ENCODE measurements at places on chromosomes 7 and 10.
A peak's percentile ranks its signal among the peaks of the same experiment; 100 is the strongest.

- DNase-seq: no peak
Observed at GRCh38 chr7:33885290-33886148, 19.8 kb upstream of the BMPER start.

DNA sequence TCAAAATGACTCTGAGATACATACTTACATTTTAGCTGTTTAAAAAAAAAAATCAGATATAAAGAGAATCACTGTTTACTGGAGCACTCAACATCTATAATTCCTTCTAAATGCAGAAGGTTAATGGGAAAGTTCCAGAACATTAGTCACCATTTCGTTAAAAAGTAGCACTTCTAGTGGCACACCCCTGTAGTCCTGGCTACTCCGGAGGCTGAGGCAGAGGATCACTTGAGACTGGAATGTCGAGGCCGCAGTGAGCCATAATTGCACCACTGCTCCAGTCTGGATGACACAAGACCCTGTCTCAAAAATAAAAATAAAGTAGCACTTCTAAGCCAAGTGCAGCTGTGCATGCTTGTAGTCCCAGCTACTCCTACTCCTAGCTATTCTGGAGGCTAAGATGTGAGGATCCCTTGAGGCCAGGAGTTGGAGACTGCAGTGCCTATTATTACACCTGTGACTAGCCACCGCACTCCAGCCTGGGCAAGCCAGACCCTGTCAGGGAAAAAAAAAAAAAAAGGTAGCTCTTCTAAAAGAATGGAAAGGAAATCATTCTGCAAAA, 2.2 kb downstream of the FGFBP3 start:
- DNase-seq: no peak

DNA sequence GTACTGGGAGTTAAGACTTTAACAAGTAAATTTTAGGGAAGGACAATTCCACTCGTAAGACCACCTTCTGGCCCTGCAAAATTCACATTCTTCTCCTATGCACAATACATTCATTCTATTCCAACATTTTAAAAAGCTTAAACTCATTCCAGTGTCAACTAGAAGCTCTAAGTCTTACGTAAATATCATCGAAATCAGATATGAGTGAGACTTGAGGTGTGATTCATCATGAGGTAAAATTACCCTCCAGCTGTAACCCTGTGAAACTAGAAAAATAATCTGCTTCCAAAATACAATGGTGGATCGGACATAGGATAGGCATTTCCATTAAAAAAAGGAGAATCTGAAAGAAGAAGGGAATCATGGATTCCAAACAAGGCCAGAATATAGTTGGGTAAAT, 370.3 kb downstream of the CDC14C start:
- no peak for DNase-seq

DNA sequence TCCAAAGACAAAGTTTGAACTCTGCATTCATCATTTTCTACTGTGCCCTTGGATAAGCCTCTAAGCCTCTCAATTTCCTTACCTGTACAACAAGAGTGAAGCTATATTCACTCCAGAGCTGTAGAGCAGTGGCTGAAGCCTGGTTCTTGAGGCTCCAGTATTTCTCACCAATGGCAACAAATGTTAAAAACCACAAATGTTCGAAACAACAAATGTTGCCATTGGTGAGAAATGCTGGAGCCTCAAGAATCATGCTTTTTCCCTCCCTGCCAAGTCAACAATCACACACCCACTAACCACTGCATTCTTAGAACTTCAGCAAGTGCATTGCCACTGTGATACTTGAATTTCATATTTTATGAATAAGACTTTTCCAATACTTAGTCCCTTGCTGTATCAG, 237.9 kb downstream of the TMEM26 start:
- DNase-seq: no peak

DNA sequence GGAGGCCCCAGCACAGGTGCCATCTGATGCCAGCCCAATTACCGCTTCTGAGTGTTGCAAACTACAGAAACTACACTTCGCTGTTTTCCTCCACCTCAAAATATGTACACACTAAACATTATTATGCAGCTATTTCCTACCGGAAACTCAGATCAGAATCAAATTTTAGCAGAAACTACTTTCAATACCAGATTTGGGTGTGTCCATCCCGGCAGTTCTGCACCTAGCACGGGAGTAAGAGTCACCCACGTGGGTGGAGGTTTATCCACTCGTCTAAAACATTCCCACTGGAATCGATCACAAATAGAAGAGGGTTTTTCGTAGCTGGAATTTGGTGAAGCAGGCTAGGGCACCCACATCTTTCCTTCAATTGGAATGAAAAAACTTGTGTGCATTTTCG, 214.4 kb upstream of the PRKCQ start:
- DNase-seq: no peak

GRCh38 chr7:135536150-135536549, 21.6 kb upstream of the NUP205 start:
- no peak for DNase-seq

- no peak for DNase-seq
Observed at GRCh38 chr7:103636153-103636552, 190.1 kb upstream of the SLC26A5 start.

DNA sequence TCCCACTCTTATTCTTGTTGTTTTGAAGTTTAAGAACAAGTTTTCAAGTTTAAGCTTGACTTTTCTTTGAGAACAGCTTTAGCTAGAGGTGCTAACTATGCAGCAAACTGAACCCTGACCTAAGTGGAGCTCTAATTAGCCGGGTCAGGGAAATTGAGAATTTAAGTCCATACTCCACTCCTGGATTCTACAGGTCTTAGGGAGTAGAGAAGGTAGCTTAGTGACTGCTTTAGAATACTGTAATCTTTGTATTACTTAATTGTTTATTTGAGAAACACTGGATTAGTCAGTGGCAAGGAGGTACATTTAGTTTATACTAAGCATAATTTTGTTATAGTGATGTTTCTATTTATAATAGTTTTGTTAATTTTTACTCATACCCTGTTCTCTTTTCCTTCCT, 74.6 kb upstream of the STRIP2 start:
- DNase-seq: no peak

DNA sequence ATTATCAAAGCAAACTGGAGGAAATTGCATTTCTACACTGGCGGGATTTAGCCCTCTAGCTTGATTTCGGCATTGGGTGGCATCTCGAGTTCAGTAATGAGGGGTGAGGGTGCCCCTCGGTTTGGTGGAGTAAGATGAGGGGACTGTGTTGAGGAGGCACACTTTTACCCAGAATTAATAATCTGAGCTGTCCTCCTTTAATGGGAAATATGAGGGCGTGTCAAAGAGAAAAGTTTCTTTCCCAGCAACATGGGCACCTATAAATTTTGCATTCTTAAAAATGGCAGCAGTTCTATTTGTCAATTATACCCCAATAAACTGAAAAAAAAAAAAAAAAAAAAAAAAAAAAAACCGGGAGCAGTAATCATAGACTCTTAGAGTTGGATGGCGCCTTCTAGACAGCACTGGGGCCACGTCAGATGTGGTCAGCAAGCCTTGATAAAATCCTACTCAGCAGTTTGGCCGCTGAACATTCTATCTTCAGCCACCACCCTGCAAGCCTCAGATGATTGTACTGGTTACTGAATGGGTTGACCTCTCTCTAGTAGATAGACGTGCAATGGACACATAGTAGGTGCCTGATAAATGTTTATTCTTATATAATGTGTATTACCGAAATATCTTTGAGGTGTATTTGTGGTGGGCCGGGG, 931 bp downstream of the PAPSS2 start:
- no peak for DNase-seq

GRCh38 chr7:65554-65953, 126.8 kb upstream of the FAM20C start:
- no peak for DNase-seq

- DNase-seq: no peak
Observed at GRCh38 chr7:17994079-17994850, 33.4 kb downstream of the PRPS1L1 start.

DNA sequence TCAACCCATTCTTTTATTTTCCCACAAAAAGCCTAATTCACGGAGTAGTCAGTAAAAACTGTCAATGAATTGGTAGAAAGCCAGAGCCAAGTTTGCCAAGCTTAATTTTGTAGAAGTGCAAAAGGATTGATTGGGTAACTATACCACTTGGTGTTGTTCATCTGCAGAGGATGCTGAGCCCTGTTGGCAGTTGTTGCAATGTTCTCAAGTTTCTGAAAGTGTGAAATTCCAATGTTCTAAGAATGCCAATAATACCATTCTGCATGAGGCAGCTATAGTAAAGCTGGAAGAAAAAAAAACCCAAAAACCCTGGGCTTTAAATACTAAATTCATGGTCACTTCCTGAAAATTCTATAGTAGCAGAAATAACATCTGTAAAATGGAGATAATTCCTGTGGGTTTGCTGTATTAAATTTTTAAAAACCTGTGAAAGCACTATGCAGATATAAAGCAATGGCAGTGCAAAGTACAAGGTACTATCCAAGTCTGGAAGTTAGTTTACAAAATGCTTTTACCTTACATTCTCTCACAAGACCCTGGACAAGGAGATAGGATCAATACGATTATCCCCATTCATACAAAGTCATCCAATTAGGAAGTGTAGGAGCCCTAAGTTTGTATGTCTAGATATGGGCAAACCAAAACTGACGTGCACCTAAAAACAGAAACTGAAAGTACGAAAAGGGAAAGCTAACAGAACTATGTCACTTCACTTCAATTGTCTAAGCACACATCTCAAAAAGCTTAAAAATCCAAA, 6.0 kb upstream of the PON1 start:
- DNase-seq: no peak

DNA sequence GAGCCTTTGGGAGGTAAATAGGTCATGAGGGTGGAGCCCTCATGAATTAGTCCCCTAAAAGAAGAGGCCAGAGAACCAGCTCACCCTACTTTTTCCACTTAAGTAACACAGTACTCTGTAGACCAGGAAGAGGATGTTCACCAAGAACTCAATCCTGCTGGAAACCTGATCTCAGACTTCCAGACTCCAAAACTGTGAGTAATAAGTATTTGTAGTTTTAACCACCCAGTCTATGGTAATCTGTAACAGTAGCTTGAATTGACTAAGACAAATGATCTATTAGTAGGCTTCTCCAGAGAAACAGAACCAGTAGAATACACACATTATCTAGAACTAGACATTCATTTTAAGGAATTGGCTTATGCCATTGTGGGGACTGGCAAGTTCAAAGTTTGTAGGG, 51.5 kb downstream of the ANKMY2 start:
- no peak for DNase-seq

DNA sequence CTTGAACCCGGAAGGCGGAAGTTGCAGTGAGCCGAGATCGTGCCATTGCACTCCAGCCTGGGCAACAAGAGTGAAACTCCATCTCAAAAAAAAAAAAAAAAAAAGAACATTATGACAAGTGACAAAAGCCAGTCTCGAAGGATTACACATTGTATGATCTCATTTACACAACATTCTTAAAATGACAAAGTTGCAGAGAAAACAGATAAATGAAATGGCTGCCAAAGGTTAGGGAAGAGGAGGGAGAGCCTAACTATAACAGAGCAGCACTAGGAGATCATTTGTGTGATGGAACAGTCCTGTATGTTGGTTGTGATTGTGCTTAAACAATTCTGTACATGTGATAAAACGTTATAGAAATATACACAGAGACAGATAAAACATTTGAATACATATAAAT, 16.2 kb upstream of the CPVL start:
- DNase-seq: no peak

DNA sequence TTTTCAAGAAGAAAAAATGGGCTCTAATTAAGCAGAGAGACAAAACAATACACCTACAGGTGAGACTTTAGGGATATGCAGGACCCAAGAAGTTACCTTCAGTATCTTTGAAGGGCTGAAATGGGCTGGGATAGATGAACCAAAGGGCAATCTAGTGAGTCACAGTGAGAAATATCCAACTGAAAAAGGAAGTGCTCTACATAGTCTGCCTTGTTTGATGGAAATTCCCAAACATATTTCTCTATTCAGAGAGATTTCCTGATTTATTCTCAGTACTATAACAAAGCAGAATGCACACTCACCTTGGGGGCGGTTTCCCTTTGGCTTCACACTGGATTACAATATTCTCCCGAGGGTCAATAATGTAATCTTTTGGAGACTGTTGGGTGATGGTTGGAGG, 104.1 kb upstream of the LAMB4 start:
- DNase-seq: no peak

GRCh38 chr7:123410273-123410904, 124.0 kb downstream of the IQUB start:
- DNase-seq: no peak

- DNase-seq: peak; percentile 21
Observed at GRCh38 chr7:22481726-22482125, 18.3 kb downstream of the STEAP1B start.
